ENCODE measurements at places on chromosomes 16 and 17.

DNA sequence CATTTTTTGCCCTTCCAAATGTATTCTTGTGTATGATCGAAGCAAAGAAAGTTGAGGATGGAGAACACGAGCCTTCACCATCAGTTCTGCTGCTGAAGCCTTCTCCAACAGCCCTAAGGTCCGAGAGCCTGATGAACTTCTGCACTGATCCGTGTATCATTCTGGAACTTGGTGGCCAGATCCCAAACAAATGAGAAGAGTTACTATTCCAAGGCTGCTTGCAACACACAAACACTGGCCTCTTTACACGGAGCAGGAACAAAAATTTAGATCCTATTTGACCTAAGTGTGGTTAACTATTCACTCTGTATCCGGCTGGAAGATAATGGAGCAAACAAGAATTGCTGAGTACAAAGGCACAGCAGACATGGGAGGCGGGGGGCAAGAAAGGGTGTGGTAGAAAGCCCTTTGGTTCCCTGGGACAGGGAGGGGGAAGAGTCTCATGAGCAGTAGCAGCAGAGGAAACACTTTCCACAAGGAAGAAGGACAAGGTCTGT lies 282.9 kb downstream of the SOX9 start:
- no peak for DNase-seq

- no peak for DNase-seq
These were observed 766.5 kb upstream of the GOT2 start for GRCh38 chr16:59500601-59501000.

DNA sequence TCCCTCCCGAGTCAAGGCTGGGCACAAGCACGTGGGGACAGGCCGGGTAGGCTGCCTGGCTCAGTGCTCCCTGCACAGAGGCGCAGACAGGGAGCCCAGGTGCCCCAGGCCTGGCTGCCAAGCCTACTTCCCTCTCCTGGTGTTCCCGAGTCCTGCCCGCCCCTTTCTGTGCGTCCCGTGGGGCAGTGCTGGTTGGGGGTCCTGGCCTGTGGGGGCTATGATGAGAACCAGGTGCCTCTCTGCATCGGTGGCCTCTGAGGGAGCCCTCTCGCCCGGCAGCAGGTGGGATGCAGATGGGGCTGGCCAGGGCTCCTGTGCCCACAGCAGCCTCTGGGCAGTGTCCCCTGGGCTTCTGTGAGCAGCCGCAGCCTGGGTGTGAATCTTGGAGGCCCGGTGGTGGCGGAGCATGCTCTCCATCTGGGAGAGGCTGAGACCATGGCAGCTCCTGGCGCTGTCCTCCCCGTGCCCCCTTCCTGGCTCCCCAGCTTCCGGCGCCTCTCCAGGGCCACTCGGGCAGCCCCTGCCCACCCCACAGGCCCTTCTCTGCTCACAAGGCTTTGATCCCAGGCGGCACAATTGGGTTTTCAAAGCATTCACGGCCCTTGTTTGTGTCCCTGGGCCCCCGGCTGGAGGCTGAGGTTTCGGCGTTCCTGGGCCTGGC lies 7.2 kb downstream of the CENPX start:
- no peak for DNase-seq

GRCh38 chr17:45436625-45437464 lies 4.2 kb upstream of the ARHGAP27 start:
- DNase-seq, result no peak

DNA sequence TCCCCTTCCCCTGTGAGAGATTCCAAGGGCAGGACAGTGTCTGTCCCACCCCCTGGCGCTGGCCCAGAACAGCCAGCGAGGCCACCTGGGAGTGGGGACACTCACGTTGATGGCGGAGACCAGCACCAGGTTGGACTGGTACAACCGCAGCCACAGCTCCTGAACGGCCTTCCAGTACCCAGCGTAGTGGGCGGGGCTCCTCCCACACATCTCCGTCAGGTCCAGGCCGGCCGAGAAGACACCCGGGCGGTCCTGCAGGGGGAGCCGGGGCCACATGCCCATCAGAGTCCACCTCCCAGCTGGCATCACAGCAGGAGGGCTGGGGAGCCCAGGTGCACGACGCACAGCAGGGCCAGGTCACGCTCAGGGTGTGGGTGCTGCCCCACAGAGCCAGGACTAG lies 7.1 kb downstream of the ECI1 start:
- no peak for DNase-seq

GRCh38 chr17:2637422-2637821 lies 44.0 kb downstream of the PAFAH1B1 start:
- no peak for DNase-seq

GRCh38 chr17:5665164-5665563 lies 80.9 kb upstream of the NLRP1 start:
- no peak for DNase-seq
